Activated CD4-positive, alpha-beta T cell treated with anti-CD3 and anti-CD28 coated beads, Interleukin-2, amount 10 ng/mL, durations not matched to agents 24 days and 14 days (primary cell): ENCODE measurements at places on chromosomes 7 and 10. TPM values are rescaled to one million over a fixed set of nuclear protein-coding genes. Genes with fewer than 3 reads are reported as not detected.

DNA sequence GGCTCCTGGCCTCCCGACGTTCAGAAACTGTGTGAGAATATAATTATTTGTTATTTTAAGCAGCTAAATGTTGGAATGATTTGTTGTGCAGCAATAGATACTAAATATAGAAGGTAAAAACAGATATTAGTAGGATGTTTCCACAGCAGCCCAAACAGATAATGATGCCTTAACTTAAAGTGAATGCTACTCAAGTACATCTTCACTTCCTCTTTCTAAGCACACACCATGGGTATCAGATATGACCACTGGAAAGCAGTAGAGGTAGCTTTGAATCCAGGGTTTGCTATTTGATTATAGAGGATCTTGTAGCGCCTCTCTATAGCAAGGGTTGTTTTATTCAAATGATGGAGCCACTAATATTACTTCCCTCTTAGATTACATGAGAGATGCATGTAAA, 38.2 kb upstream of the BET1 start:
- DNase-seq, result no peak

- DNase-seq, result no peak
Observed at GRCh38 chr10:50561816-50562215, 61.9 kb downstream of the SGMS1 start.

- DNase-seq, result no peak
Observed at GRCh38 chr10:100942229-100942628, 27.1 kb upstream of the SEMA4G start.

GRCh38 chr10:112526906-112527305, 79.9 kb downstream of the VTI1A start:
- DNase-seq, result no peak

DNA sequence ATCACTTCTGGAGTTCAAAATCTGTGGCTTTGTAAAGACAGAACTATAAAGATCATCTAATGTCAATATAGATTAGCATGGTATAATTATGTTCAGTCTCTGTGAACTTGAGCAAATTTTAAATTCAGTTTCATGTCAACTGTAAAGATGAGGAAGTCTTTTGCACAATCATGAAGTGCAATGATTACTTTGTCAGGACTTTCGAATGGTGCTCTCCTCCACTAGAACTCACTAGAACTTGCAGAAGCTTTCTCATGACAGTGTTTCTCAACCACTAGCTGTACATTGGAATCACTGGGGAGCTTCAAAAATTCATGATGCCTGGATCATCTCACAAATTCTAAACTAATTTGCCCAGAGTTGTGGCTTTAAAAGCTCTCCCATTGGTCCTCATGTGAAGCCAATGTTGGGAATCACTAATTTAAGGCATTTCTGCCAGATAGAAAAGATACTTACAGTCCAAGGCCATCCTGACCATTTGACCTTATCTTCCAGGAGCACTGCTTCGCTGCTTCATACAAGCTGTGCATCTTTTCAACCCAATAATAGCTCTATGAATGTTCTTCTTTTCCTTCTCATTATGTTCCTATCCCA, 12.9 kb downstream of the OR2AE1 start:
- no peak for DNase-seq

The BICC1 gene
- not detected in 2 replicates for total RNA-seq
